Small intestine (tissue), 16 donors: ENCODE measurements at places on chromosomes 16 and 17. TPM values are rescaled to one million over a fixed set of nuclear protein-coding genes. Genes with fewer than 3 reads are reported as not detected.

- no peaks in the 10 kb centered on the region for H3K27me3 ChIP-seq
- no peak overlapping the region for H3K4me3 ChIP-seq
- no peaks in the 10 kb centered on the region for H3K36me3 ChIP-seq
Observed at GRCh38 chr16:84362471-84362941, 5.8 kb upstream of the ATP2C2 start.

- no peaks in the 10 kb centered on the region for H3K4me1 ChIP-seq
- H3K4me3 ChIP-seq, result no peak overlapping the region
- H3K36me3 ChIP-seq, result no peaks in the 10 kb centered on the region
Observed at GRCh38 chr16:73091174-73091573, 43.2 kb upstream of the ZFHX3 start.

- no peaks in the 10 kb centered on the region for H3K4me1 ChIP-seq
- no peak overlapping the region for H3K27ac ChIP-seq
- no peak overlapping the region for H3K4me3 ChIP-seq
- no peaks in the 10 kb centered on the region for H3K27me3 ChIP-seq
Observed at GRCh38 chr16:50594308-50595260, 46.4 kb downstream of the NKD1 start.

DNA sequence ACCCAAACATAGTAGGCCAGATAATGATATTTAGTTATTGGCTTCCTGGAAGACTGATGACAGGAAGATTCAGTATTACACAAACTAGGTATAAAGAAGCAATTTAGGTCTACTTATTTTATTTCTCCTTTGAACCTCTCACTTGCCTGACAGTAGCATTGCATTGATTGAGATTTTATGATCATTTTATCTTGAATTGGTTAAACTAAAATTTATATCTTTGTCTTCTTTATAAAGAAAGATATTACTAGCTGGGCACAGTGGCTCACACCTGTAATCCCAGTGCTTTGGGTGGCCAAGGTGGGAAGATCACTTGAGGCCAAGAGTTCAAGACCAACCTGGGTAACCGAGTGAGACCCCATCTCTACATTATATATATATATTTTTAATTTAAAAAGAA is 14.4 kb downstream of the HLF start:
- H3K36me3 ChIP-seq, result no peaks in the 10 kb centered on the region
- DNase-seq, result no peak
- no peak overlapping the region for H3K4me3 ChIP-seq
- no peak overlapping the region for H3K27ac ChIP-seq
- no peaks in the 10 kb centered on the region for H3K4me1 ChIP-seq

DNA sequence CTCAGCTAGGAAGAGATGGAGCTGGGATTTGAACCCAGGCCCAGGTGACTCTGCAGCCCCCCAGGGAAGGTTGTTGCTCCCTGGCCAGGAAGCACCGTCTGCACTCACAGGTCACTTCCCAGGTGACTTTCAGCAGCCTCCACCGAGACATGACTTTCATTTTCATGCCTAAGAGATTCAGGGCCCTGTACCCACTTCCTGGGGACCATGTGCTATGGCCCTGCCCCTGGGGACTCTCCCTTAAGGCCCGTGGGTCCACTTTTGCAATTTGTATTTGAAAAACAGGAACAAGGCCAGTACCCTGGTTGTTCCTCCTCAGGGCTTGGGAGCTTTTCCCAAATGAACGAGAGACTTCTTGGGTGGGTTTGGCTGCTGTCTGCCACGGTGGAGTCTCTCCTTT is 191.0 kb downstream of the IRF8 start:
- H3K36me3 ChIP-seq, result no peaks in the 10 kb centered on the region
- no peaks in the 10 kb centered on the region for H3K27me3 ChIP-seq
- H3K4me1 ChIP-seq, result no peaks in the 10 kb centered on the region
- H3K4me3 ChIP-seq, result no peak overlapping the region

GRCh38 chr17:37813751-37814150 is 68.9 kb upstream of the HNF1B start:
- DNase-seq, result no peak
- H3K27me3 ChIP-seq, result no peaks in the 10 kb centered on the region
- H3K4me3 ChIP-seq, result no peak overlapping the region
- no peaks in the 10 kb centered on the region for H3K4me1 ChIP-seq
- H3K36me3 ChIP-seq, result no peaks in the 10 kb centered on the region

- no peak overlapping the region for H3K27ac ChIP-seq
- H3K36me3 ChIP-seq, result peaks cover 16% of the 10 kb centered on the region
- no peak overlapping the region for H3K4me3 ChIP-seq
- no peaks in the 10 kb centered on the region for H3K4me1 ChIP-seq
Observed at GRCh38 chr17:74773871-74774286, 2.3 kb downstream of the NAT9 start.

GRCh38 chr16:81432937-81433557 is 11.6 kb upstream of the CMIP start:
- DNase-seq, result no peak
- H3K27ac ChIP-seq, result no peak overlapping the region
- H3K27me3 ChIP-seq, result no peaks in the 10 kb centered on the region
- H3K4me1 ChIP-seq, result no peaks in the 10 kb centered on the region
- no peaks in the 10 kb centered on the region for H3K36me3 ChIP-seq

- H3K4me3 ChIP-seq, result no peak overlapping the region
- DNase-seq, result no peak
- no peaks in the 10 kb centered on the region for H3K27me3 ChIP-seq
- H3K36me3 ChIP-seq, result no peaks in the 10 kb centered on the region
- H3K4me1 ChIP-seq, result no peaks in the 10 kb centered on the region
- H3K27ac ChIP-seq, result no peak overlapping the region
Observed at GRCh38 chr17:1168533-1169220, 11.1 kb downstream of the ABR start.

- H3K27ac ChIP-seq, result no peak overlapping the region
- H3K4me3 ChIP-seq, result no peak overlapping the region
- H3K27me3 ChIP-seq, result peaks cover 2% of the 10 kb centered on the region
Observed at GRCh38 chr17:46774108-46774737, 44.3 kb downstream of the WNT3 start.

DNA sequence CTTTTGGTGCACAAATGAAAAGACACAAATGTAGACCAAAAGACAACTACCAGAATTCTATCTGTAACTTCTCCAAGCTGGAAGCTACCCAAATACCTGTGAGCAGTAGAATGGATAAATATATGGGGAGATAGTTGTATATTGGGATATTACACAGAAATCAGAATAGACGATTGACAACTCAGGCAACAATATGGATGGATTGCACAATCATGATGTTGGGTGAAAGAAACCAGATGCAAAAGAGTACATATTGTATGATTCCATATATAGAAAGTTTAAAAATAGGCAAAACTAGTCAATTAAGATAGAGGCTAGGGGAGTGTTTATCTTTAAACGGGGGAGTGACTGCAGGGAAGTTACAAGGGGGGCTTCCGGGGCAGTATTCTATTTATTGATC is 77.5 kb upstream of the NKD1 start:
- H3K4me1 ChIP-seq, result peaks cover 2% of the 10 kb centered on the region
- H3K27ac ChIP-seq, result no peak overlapping the region
- no peaks in the 10 kb centered on the region for H3K27me3 ChIP-seq
- H3K36me3 ChIP-seq, result no peaks in the 10 kb centered on the region
- H3K4me3 ChIP-seq, result no peak overlapping the region

DNA sequence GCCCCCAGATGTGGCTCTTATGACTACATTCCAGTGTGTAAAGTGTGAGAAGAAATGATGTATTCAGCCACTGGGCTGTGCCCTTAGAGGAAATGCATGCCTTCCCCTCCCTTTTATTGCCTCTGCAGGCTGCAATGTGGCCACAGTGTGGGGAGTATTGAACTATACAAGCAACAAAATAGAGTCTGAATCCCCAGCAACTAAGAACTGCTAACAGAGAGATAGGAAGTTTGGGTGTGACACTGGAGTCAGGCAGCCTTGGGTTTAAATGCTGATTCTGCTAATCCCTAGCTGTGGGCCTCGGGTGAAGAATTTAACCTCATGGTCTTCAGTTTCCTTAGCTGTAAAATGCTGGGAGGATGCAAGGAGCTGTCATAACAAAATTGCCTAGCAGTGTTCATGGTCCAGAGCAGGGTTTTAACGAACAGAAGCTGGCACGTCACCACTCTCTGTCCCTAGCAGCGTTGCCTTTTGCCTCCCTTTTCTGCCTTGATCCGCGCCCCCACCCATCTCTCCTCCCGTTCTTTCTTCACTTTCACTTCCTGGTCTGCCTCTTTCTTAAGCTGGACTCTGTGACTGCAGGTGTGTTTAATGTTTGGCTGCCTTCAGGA is 50.3 kb downstream of the KPNA2 start:
- H3K27me3 ChIP-seq, result no peaks in the 10 kb centered on the region
- H3K4me1 ChIP-seq, result peaks cover 2% of the 10 kb centered on the region

GRCh38 chr17:64091571-64091970 is 38.4 kb downstream of the ERN1 start:
- no peak for DNase-seq
- H3K36me3 ChIP-seq, result no peaks in the 10 kb centered on the region

GRCh38 chr17:29838961-29839360 is 91.1 kb downstream of the SSH2 start:
- H3K4me3 ChIP-seq, result no peak overlapping the region
- no peaks in the 10 kb centered on the region for H3K36me3 ChIP-seq
- no peaks in the 10 kb centered on the region for H3K27me3 ChIP-seq
- H3K27ac ChIP-seq, result no peak overlapping the region
- H3K4me1 ChIP-seq, result peaks cover 3% of the 10 kb centered on the region

DNA sequence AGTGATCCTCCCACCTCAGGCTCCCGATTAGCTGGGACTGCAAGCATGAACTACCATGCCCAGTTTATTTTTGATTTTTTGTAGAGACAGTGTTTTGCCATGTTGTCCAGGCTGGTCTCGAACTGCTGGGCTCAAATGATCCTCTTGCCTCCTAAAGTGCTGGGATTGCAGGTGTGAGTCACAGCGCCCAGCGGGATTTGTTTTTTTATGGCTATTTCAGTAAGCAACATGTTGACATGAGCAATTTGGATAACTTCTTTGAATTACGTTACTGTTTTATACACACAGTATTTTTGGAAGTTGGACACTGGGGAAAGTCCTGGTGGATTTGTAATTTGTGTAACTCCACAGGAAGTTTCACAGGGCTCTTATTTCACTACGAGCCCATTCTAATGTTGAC is 18.5 kb upstream of the RHOT1 start:
- no peaks in the 10 kb centered on the region for H3K27me3 ChIP-seq
- no peak for DNase-seq
- peaks cover 7% of the 10 kb centered on the region for H3K4me1 ChIP-seq
- H3K36me3 ChIP-seq, result no peaks in the 10 kb centered on the region

- H3K27me3 ChIP-seq, result peaks cover 58% of the 10 kb centered on the region
- no peak overlapping the region for H3K4me3 ChIP-seq
- DNase-seq, result no peak
Observed at GRCh38 chr17:48498164-48498850, 32.5 kb downstream of the HOXB1 start.

DNA sequence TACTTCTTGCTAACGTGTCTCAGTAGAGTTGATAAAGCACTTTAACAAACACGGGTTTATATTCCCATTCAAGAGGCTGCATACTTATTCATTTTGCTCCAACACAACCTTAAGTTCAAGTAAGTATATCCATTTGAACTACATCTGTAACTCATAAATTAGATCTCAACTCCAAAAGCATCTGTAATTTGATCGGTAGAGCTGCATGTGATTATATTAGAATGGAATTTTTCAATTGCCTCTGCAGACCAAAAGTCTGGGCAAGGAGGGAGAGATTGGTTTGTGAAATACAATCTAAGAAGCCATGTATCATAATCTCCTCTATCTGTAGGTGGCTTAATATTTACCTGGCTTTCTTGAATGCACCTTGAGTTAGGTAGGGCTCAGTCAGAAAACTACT is 371.0 kb downstream of the RBFOX1 start:
- H3K27ac ChIP-seq, result no peak overlapping the region
- no peak overlapping the region for H3K4me3 ChIP-seq
- H3K4me1 ChIP-seq, result no peaks in the 10 kb centered on the region
- no peaks in the 10 kb centered on the region for H3K36me3 ChIP-seq

DNA sequence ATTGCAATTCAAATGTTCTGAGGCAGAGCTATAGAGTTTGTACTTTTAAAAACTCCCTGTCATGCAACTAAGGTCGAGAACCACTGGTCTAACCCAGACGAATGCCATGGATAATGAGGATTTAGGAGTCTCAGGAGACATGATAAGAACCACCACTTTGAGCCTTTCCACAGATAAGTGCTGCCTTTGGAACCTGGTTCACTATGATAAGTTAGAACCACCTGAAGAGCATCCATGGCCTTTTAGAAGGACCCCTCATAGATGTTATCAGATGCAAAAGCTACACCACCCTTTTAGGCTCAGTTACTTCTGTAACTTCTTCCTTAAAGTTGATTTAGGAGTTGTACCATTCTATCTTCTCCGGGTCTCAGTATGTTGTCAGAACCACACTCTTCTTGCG is 350.6 kb upstream of the CCL2 start:
- no peak overlapping the region for H3K4me3 ChIP-seq
- H3K27me3 ChIP-seq, result no peaks in the 10 kb centered on the region
- no peak for DNase-seq
- H3K36me3 ChIP-seq, result no peaks in the 10 kb centered on the region
- no peak overlapping the region for H3K27ac ChIP-seq
- no peaks in the 10 kb centered on the region for H3K4me1 ChIP-seq

DNA sequence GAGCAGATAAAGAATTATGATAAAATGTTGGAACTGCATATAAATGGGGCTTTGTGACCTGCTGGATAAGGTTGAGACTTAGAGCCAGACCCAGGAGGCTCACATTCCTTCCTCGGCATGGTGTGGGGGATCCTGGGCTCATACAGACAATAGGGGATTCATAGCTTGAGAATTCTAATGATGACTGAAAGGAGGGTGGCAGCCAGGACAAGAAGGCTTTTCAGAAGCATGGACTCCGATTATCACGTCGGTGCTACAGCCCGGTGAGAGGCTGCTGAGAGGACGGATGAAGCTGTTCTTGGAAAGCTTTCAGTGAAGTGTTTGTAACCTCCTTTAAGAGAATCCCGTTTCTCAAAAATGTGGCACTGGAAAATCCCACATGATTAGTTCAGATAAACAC is 167.2 kb downstream of the ANKFN1 start:
- no peak for DNase-seq
- H3K4me3 ChIP-seq, result no peak overlapping the region
- no peaks in the 10 kb centered on the region for H3K4me1 ChIP-seq
- no peaks in the 10 kb centered on the region for H3K27me3 ChIP-seq

DNA sequence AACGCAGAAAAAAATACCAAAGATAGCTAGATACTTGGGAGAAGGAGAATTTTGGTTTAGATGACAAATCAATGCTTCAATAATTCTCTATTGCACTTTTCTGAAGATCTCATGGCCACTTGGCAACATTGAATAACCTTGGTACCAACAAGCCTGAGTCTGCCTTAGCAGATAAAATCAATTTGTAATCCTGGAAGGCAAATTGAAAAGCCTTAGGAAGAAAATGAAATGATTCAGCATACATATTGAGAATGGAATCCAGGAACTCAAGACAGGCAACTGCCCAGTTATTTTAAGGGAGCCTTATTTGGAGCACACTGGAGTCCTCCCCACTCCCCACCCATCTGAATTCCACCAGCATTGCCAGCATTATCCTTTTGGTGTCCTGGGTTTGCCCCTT is 109.3 kb upstream of the SOX9 start:
- H3K27me3 ChIP-seq, result no peaks in the 10 kb centered on the region
- no peak for DNase-seq
- no peak overlapping the region for H3K4me3 ChIP-seq
- no peaks in the 10 kb centered on the region for H3K4me1 ChIP-seq

Gene GJD3
- not detected for polyA plus RNA-seq

Gene RAB11FIP4
- 11.6 TPM for polyA plus RNA-seq

Gene NECAB2
- 5.9 TPM for polyA plus RNA-seq

Gene EPX
- not detected for polyA plus RNA-seq

Gene KDM6B
- 8.4 TPM for polyA plus RNA-seq

Gene KRTAP9-8
- polyA plus RNA-seq, result not detected
